ENCODE measurements at places on chromosomes 4 and X. TPM values are rescaled to one million over a fixed set of nuclear protein-coding genes. Genes with fewer than 3 reads are reported as not detected.

GRCh38 chr4:86338521-86338920 is 21.3 kb downstream of the MAPK10 start:
- no peak for DNase-seq

DNA sequence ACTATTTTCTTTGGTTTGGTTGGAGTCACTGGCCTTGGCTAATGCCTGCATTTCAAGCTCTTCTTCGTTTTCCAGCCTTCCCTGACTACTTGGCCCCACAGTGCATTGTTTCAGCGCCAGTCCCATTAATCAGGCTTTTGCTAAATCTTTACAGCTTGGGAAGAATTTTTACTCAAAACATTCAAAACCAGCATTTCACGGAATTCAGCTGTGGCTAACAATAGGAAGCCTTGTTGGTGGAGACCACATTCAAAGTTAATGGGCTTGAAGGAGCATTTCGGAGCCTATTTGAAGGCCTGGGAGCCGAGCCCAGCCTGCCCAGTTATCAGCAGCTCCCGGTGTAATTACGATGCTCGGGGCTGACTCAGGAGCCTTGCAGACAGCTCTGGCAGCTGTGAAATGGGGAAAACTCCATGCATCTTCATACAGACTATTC is 30.8 kb upstream of the VCX2 start:
- DNase-seq: no peak

DNA sequence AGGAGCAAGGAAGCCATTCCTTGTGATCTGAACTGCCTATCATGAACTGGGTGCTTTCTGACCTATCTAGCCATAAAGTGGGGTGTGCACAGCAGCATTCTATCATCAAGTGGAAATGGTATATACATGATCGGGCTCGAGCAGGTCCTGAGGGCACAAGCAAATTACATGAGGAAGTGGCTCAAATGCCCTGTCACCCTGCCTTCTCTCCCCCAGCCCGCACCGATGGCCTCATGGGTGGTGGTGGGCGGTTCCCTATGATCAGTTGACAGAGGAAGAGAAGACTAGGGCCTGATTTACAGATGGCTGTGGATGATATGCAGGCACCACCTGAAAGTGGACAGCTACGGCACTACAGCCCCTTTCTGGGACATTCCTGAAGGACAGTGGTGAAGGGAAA is 46.3 kb upstream of the BCLAF3 start:
- DNase-seq: no peak

DNA sequence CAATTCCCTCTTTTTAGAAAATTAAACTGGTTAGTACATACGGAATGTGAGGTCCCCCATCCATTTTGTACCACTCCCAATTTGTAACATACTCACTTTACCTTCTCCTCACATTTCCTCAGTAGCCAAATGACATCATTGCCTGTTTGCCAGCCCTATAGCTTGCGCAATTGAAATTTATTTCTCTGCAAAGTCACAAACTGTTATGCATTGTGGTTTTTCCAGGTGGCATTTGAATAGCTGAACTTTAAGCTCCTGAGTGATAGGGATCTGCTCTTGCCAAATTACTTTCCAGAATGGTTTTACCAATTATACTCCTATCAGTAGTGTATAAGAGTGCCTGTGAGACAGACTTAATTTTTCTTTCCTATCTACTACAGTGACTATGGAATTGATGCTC is 7.7 kb downstream of the COL4A5 start:
- no peak for DNase-seq

GRCh38 chr4:69600013-69600412 is 39.4 kb downstream of the UGT2A2 start:
- DNase-seq: no peak

DNA sequence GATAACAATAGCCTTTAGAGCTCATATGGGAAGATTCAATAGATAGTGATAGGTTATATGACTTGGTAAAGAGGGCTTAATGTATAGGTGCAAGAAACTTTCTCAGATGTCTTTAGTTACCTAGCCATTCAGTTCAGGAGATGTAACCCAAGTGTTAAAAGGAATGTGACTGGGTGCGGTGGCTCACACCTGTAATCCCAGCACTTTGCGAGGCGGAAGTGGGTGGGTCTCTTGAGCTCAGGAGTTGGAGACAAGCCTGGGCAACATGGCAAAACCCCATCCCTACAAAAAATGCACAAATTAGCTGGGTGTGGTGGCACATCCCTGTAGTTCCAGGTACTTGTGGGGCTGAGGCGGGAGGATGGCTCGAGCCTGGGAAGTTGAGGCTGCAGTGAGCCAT is 7.9 kb downstream of the TET2 start:
- no peak for DNase-seq

- DNase-seq: no peak
These were observed 108.3 kb upstream of the RBPJ start for GRCh38 chr4:26212528-26212927.

DNA sequence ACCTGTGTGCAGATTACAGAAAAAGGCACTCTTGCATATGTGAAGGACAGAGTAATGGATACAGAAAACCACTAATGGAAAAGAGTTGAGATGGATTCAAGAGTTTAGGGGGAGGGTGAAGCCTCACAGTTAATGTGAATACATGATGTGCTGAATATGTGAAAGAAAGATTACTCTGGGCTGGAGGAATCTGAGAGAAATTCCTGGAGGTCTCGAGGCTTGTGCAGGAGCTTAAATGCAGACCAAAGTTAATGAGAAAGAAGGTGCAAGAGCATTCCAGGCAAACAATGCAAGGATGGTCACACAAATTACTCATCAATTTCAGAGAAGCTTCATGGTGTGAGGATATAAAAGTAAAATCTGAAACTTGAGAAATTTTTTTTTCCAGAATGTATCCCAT is 768.8 kb downstream of the STPG2 start:
- no peak for DNase-seq

ENPEP gene
- total RNA-seq: 1.7 TPM

NMU gene
- not detected for total RNA-seq

- DNase-seq: peak; percentile 70
These were observed at the start of gene SPATA18 for GRCh38 chr4:52051213-52051614. Gene SPATA18 (plus strand): TSS chr4:52051304. CDS start chr4:52051705, 401 bp downstream.

- DNase-seq: no peak
These were observed 223.2 kb downstream of the PRDM5 start for GRCh38 chr4:120699354-120699753.

CXCL1 gene
- total RNA-seq: 18.0 TPM

DNA sequence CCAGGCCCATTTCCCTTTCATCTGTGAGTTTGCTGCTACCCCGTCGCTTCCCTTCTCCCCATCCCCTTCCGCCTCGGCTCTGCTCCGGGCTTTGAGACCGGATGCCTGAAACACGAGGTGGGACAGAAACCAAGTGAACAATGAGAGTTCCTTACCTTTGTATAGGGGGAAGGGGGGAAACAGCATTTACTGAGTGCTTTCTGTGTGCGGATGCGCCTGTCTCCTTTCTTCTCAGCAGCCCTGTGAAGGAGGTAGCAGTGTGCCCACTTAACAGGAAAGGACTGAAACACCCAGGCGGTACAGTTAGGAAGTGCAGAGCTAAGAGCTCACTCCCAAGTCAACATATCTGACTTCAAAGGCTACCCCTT is 43.2 kb upstream of the TMSB15B start:
- no peak for DNase-seq

- no peak for DNase-seq
These were observed 5.9 kb upstream of the GPKOW start for GRCh38 chrX:49129427-49129826.

CLDN2 gene
- total RNA-seq: 0.43 TPM

L1CAM gene
- 25.8 TPM for total RNA-seq

MND1 gene
- total RNA-seq: not detected

HSFX2 gene
- not detected for total RNA-seq

DNA sequence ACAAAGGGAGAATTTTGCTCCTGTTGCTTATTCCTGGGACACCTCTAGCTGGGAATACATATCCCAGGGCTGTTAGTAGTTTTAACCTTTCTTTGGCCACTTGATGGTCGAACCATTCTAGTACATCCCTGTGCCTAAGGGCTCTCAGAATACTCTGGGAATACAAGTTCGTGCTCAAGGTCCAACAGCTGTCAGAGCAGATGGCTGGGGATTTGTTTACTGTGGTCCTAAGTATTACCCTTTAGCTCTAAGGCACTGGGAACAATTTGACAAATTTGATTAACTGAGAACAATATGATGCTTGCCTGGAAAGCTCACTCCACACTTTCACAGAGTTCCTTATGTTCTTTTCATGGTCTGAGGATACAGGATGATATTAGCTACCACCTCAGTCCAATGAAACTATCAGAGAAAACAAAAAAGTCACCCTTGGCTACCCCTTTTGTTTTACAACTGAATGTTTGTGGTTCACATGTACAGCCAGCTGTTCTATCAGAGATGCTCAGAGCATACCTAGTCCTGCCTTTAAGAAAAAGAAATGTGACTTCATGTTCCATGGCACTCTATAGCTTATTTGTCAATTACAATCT is 47.4 kb upstream of the PHOX2B start:
- no peak for DNase-seq

HS6ST2 gene
- total RNA-seq: not detected

DNA sequence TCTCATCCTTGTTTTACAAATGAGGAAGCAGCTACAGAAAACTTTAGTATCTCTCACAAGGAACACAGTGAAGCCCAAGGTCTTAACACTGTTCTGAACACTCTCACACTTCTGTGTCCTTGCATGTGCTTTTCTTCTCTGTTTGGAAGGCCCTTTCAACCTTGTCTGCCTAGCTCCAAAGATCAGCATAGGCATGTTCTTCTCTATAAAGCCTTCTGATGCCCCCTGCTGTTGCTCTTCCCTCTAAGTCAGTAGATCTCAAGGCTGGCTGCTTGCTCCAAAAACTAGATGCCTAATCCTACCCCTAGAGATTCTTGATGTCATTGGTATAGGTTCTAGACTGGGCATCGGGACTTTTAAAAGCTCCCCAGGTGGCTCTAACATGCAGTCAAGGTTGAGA is 5.9 kb downstream of the APOO start:
- no peak for DNase-seq

DNA sequence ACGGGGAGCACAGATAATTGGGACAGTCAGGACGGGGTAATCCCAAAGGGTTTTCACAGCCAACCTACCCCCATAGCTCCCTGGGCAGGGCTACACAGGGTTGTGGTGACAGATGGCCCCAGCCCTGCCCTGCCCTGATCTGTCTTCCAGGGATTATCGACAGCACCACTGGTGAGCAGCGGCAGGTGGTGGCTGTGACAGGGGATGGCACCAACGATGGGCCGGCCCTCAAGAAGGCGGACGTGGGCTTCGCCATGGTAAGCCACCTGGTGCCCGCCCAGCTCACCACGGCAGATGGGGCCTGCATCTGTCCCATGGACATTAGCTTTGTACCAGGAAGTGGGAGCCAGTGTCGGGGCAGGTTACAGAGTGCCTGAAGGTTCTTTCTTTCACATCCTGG is 39.3 kb downstream of the ATP2B3 start:
- DNase-seq: no peak

GRCh38 chr4:74997948-74998729 is 65.2 kb downstream of the PARM1 start:
- DNase-seq: no peak

DNA sequence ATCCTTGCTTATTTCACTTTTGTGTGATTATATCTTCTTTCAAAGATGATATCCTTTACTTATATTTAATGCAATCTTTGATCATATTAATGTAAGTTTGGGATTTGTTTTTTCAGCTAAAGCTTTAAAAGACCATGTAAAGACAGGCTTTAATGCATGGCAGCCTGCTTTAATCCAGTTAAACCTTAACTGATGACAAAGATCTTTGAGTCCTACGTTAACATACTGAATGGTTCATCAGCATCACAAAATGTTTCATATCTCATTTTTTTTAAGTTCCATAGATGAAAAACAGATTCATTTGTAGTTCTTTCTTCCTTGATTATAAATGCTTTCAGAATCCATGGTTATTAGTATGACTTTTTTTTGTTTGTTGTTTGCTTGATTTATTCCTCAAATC is 1102.8 kb downstream of the FSTL5 start:
- no peak for DNase-seq

DNA sequence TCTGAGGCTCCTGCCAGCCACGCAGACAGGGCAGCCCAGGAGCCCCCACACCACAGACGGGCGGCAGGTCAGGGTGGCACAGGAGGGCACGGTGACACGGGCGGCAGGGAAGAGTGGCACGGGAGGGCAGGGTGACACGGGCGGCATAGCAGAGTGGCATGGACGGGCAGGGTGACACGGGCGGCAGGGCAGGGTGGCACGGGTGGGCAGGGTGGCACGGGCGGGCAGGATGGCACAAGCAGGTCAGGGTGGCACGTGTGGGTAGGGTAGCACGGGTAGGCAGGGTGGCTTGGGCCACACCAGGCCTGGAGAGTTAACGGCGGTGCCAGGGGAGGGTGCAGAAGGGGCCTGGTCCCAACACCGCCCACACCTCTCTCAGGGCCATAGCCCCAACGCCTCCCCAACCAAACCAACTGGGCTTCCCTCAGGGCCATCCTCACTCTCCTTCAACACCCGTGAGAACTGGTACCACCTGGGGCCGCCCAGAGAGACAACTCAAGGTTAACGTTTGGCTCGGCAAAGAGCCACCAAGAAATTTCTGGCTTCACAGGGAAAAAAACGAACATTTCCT is 3.4 kb downstream of the CTBP1 start:
- DNase-seq: no peak

- no peak for DNase-seq
These were observed 47.6 kb downstream of the MTHFD2L start for GRCh38 chr4:74205559-74205958.

- DNase-seq: no peak
These were observed 13.9 kb downstream of the TEX13C start for GRCh38 chrX:125333583-125333982.

DNA sequence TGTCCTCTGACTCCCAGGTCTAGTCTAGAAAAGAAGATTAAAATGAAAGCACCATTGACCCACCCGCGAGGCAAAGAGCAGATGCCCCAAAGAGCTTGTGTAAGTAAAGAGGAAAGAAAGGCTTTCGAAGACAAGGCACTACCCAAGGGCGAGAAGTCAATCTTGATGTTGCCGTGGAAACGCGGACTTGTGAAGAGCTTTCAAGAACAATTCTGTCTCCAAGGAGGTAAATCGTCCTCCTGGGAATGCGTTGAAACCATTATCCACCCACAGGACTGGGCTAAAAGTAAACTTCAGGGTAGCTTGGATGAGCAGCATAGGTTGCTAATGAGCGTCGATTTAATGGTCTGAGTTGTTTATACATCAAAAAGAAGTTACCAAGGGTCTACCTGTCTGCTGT is 189.3 kb downstream of the DHRSX start:
- DNase-seq: no peak

- DNase-seq: no peak
These were observed 15.7 kb downstream of the FOXR2 start for GRCh38 chrX:55638933-55639332.

TEX13B gene
- not detected for total RNA-seq

CCDC158 gene
- 1.1 TPM for total RNA-seq

ARHGAP4 gene
- 94.3 TPM for total RNA-seq

- DNase-seq: no peak
These were observed 15.0 kb downstream of the TRPC5 start for GRCh38 chrX:112067601-112068000.

DNA sequence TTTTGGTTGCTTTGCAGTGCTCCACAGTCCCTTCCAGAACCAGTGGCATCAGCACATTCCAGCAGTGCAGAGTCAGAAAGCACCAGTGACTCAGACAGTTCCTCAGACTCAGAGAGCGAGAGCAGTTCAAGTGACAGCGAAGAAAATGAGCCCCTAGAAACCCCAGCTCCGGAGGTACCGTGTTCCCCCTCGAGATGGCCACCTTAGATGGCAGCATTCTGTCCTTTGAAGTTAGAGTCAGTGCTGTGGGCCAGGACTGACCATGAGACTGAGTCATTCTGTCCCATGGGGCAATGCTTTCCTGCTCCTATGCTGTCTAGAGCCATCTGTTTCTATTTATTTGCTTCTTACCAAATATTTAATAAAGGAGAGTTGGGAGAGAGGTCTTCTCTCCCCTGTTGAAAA is 112.3 kb downstream of the KLHL8 start:
- no peak for DNase-seq

- no peak for DNase-seq
These were observed 208.1 kb downstream of the TRIML1 start for GRCh38 chr4:188347339-188347738.

SPIN4 gene
- 9.2 TPM for total RNA-seq
